ENCODE measurements at places on chromosomes 2 and 18.

GRCh38 chr2:205066081-205066480 is 520.8 kb downstream of the PARD3B start:
- no peak for DNase-seq

DNA sequence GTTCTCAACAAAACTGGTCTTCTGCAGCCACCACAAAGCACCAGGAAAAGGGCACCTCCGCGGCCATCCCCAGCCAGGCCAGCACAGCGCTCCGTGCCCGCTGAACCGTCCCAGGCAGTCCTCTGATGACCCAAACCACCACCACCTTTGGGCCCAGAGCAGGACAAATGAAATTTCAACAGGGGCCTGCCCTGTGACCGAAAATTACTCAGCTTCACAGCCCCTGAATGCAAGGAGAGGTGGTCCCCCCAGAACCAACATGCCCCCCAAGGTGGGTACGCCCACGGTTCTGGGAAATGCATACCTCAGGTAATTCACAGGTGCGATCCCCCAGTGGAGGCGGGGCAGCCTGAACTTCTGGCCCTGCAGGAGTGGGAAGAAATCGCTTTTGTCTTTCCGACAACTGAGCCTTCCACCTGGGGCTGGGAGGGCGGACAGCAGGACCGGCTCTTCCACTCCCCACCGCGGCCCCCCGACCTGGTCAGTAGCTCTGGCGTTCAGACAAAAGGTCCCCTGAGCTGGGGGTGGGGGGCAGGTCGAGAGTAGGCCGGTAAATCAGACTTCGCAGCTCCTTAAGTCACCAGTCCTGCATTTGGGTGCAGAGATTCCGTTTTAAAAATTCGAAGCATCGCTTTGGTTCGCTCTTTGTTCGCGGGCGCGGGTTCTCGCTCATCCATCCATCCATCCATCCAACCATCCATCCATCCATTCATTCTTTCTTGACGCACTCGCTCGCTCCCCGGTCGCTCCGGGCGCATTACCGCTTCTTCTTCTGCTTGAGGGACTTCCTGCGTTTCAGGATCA is 1.4 kb downstream of the ARL4C start:
- no peak for DNase-seq

DNA sequence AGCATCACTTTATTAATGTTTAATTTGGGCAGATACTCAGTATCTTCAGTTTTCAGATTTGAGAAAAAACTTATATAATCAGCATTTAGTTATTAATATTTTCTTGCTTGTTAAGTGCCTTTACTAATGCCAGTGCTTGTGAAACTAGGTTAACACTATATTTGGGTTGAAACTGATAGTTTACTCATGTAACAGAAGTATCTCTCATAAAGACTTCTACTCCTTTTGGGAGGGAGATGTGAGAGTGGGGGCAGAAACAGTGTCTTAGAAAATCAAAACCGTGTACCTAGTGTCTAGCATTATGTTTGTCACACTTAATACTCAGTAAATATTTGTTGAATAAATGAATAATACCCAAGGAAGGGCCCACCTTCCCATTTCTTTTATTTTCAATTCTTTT is 129.5 kb downstream of the MSTN start:
- no peak for DNase-seq

GRCh38 chr2:128793404-128793803 is 474.7 kb upstream of the HS6ST1 start:
- DNase-seq, result no peak

GRCh38 chr18:3152294-3152693 is 67.5 kb downstream of the MYOM1 start:
- no peak for DNase-seq

- no peak for DNase-seq
These were observed 34.0 kb downstream of the AQP12A start for GRCh38 chr2:240725671-240726070.

GRCh38 chr2:96265349-96265839 is 403 bp downstream of the TMEM127 start:
- peak; percentile 38 for DNase-seq

DNA sequence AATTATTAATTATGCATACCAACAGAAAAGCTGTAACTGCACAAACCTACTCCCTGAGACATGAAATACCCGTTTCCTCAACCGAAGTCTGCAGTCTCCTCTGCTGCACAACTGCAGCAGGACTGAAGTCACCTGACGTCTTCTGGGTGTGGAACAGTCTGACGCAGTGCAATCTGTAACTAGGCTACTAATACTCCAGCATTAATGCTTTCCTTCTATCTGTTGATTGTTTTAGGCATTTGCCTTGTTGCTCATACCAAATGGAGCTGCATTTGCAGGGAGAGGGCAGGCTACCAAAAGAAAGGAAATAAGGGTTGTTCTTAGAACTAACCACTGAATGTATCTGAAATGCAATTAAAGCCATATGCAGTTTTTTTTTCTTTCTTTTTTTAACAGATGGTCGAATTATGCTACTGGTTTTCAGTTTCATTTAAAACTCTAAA is 40.1 kb downstream of the RTN4 start:
- DNase-seq, result peak; percentile 12

DNA sequence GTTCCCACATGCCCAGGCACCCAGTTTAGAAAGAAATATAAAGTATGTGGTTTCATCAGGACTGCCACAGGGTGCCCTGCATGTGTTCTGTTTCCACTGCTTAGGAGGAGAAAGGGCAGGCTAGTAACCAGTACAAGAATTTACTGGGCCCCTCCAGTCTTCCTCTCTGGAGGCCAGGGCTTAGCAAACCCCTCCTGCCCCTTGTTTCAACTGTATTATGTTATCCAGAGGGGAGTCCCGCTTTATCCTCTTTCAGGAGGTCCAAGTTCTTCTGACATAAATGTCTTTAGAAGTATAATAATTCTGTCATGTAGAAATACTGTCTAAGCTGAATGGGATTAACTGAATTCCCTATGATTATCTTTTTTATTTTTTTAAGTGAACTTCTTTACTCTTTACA is 132.1 kb downstream of the WDSUB1 start:
- DNase-seq, result no peak

DNA sequence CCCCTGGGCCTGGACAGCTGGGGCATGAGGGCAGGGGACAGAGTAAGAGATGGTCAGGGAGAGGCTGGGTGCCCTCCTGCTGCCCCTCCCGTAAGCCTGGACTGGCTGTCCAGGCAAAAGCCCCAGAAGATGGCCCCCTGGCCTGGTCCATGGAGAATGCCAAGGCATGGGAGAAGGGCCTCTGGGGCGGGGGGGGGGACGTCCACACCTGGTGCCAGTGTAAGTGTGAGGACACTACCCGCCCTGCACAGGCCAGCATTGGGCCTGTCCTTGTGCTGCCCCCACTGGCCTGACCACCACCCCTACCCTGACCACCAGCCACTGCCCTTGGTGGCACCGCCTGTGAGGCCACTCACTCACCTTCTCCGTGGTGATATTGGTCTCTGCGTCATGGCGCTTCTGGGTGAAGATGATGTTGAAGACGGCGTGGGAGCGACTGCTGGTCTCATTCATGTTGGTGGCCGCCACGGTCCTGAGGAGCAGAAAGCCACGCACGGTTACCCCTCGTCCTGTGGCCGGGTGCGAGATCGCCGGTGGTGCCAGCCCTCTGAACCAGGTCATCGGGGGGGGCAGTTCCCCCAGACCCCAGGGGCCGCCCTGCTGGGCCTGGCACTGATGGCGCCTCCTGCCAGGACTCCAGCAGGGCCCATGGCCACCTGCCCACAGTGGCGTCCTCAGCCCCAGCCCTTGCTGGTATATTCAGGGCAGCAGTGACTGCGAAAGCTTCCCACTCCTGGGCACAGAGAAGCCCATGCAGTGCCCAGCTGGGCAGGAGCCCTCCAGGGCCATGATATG is 35.2 kb downstream of the KIF1A start:
- no peak for DNase-seq

GRCh38 chr2:134574611-134575330 is 144.0 kb downstream of the TMEM163 start:
- no peak for DNase-seq

DNA sequence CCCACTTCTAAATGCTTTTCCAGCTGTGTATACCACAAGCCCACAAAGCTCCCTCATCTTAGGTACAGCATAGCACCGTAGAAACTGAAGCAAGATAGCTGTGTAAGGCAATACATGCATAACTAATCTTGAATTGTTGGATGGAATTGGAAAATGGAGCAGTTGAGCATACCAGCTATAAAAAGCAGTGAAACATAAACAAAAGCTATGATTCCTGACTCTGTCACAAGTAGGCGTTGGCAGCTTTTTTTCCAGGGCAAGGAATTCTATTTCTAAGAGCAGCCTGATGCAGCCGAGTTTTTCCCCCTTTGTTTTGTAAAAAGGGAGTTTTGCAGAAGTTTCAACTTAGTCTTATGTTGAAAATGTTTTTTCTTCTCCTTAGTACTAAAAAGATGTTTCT is 32.4 kb downstream of the MOGAT1 start:
- DNase-seq, result no peak

DNA sequence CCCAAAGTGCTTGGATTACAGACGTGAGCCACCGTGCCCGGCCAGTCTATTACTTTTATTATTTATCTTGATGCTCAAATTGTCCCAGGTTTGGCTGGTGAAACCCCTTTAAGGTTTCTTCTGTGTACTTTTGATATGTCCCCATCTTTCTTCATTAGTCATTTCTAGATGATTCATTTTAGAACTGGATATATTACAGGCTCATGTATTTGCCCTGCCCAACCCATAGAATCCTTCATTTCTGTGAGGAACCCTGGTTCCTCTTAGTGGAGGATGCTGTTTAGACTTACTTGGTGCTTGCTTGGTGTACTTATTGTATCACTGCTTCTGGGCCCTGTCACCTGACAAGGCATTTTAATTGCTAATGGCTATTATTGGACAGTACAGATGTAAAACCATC is 40.1 kb downstream of the KCMF1 start:
- no peak for DNase-seq

GRCh38 chr18:21851327-21851961 is 110.9 kb downstream of the MIB1 start:
- DNase-seq, result no peak

DNA sequence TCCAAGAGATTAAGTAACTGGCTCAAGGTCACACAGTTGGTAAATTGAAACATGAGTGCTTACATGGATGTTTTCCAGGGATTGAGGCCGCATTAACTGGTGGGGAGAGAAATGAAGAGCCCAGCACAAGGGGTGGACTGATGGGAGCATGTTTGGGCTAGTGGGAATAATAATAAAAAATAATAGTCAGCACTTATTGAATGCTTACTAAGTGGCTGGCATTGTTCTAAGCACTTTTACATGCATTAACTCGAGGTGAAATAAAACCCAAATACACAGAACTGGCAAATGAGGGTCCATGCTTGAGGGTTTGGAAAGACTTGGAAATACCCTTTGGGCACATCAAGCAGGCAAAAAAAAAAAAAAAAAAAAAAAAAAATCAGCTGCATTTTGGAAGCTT is 34.0 kb upstream of the CDK5R2 start:
- DNase-seq, result no peak

DNA sequence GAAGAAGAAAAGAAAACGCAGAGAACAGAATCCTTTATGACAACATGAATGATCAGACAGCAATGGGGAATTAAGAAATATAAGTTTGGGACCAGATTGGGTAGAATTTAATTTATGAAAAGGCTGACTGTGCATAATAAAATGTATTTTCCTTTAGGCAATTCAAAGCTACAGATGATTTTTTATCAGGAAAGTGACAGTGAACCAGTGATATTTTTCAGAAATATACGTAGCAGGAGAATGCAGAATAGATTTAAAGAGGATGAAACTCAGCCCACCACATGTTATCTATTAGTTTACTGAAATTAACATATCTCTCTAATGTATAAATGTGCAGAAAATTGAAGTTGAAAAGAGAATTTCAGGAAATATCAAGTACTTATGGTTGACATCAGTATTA is 110.0 kb downstream of the SCN2A start:
- no peak for DNase-seq

DNA sequence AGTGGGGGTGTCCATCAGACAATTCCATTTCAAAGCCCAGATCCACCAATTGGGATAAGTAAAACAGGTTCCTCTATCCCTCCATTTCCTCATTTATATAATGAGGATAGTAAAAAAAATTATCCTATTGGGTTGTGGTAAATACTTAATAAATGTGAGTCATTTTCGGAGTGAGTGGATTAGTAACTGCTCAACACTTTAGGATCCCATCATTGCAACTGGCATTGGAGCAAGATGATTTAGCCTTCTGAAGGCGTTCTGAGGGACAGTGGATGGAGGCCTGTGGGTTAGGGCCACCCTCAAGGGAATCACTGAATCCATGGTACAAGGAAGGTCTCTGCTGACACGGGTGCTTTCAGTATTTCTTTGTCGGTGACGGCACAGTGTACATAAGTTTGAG is 108.6 kb upstream of the FZD7 start:
- DNase-seq, result no peak

GRCh38 chr2:175356901-175357300 is 175.4 kb upstream of the ATP5MC3 start:
- no peak for DNase-seq

GRCh38 chr2:125713533-125713932 is 942.4 kb upstream of the GYPC start:
- no peak for DNase-seq

GRCh38 chr2:201759567-201759966 is 21.2 kb downstream of the ALS2 start:
- no peak for DNase-seq

- no peak for DNase-seq
These were observed 61.9 kb downstream of the PPP1R1C start for GRCh38 chr2:182047544-182047943.

DNA sequence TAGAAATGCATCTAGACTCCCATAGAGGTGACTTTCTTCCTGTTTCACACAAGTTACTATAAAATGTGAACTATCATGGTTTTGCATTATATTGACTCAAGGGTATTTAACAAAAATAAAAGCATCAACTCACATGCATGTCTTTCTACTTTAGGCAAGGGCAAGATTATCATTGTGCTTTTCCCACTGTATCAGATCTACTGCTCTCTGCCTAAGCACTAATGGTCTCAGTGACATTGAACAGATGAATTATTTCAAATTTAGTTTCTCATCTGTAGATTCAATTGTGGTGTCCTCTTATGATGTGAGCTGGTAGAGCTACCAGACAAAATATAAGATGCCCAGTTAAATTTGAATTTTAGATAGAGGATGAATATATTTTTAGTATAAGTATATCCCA is 113.9 kb downstream of the MTX2 start:
- DNase-seq, result no peak

GRCh38 chr2:183060571-183061231 is 17.8 kb upstream of the DUSP19 start:
- DNase-seq, result no peak

GRCh38 chr2:135820003-135820618 is 16.9 kb downstream of the LCT start:
- DNase-seq, result peak; percentile 48

GRCh38 chr18:13159579-13159978 is 59.0 kb upstream of the LDLRAD4 start:
- DNase-seq, result no peak

GRCh38 chr2:221370857-221371211 is 201.3 kb downstream of the EPHA4 start:
- DNase-seq, result no peak

GRCh38 chr18:76941284-76941683 is 118.9 kb downstream of the ZNF236 start:
- DNase-seq, result no peak

Measured in activated T-cell treated with anti-CD3 and anti-CD28 coated beads for 1 hour (primary cell).